ENCODE measurements at places on chromosomes 5 and 9. TPM values are rescaled to one million over a fixed set of nuclear protein-coding genes. Genes with fewer than 3 reads are reported as not detected.

GRCh38 chr9:116190637-116191396 is 37.2 kb downstream of the PAPPA start:
- no peaks in the 10 kb centered on the region for H3K27me3 ChIP-seq
- peak; percentile 91 for DNase-seq
- H3K27ac ChIP-seq = peak overlapping the region; percentile 81
- peaks cover 30% of the 10 kb centered on the region for H3K36me3 ChIP-seq
- H3K4me3 ChIP-seq = no peak overlapping the region

GRCh38 chr5:113336975-113337374 is 97.8 kb downstream of the TSSK1B start:
- no peak overlapping the region for H3K27ac ChIP-seq
- no peaks in the 10 kb centered on the region for H3K4me1 ChIP-seq
- H3K4me3 ChIP-seq = no peak overlapping the region
- peak; percentile 78 for DNase-seq
- H3K36me3 ChIP-seq = no peaks in the 10 kb centered on the region

- H3K36me3 ChIP-seq = no peaks in the 10 kb centered on the region
- DNase-seq = peak; percentile 31
Measured at GRCh38 chr9:36029202-36029601, 7.5 kb upstream of the RECK start.

DNA sequence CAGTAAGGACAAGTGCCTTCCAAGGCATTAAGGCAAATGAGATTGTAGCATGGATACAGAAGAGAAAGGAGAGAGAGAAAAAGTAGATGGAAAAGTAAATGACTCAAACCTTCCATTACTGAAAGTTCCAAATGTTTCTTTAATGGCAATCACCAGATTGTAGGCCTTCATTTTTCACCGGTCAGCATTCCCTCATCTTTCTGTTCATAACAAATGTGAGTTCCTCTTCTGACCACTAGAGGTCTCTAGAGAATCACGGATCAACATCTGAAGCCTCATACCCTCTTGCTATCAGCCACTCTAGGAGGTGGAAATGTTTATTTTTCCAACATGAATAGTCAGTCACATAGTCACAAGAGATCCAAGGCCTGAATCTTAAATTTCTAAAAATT is 73.6 kb upstream of the RPS23 start:
- no peak overlapping the region for H3K4me3 ChIP-seq
- peaks cover 57% of the 10 kb centered on the region for H3K4me1 ChIP-seq
- DNase-seq = peak; percentile 83
- H3K36me3 ChIP-seq = no peaks in the 10 kb centered on the region

GRCh38 chr5:17378346-17378997 is 119.6 kb upstream of the TAF11L2 start:
- H3K27me3 ChIP-seq = no peaks in the 10 kb centered on the region
- no peak overlapping the region for H3K4me3 ChIP-seq
- H3K36me3 ChIP-seq = no peaks in the 10 kb centered on the region
- DNase-seq = peak; percentile 45
- H3K4me1 ChIP-seq = peaks cover 30% of the 10 kb centered on the region
- H3K27ac ChIP-seq = no peak overlapping the region

DNA sequence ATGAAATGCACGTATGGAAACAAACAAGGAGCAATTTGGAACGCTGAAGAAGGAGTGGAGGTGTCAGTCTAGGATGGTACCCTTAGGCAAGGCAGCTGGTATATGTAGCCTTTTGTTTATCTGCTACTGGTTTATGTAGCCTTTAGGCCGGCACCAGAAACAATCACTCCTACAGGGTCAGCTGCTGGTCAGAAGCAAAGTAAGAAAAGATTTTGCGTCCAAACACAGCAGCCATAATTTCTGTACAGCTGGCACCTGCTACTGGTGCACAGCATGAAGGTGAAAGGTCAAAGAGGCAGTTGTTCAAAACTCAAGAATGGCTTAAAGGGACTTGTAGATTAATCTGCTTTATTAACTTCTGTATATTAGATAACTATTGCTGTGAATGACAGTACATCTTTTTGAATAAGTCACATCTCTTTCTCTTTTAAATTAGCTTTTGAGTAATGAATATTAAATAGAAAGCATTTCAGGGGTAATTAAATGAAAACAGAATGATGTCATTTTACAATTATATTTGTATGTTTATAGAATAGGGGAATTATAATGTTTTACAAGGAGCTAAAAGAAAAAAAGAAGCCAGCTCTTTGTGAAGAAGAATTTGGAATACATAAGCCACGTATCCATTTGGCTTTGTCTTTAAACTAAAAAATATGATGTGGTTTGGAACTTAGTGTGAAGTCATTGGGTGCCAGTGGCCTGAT is 33.1 kb upstream of the TLX3 start:
- no peak for DNase-seq
- peaks cover 20% of the 10 kb centered on the region for H3K4me1 ChIP-seq
- no peaks in the 10 kb centered on the region for H3K27me3 ChIP-seq
- no peak overlapping the region for H3K27ac ChIP-seq

GRCh38 chr9:33393581-33393980 is 8.8 kb downstream of the AQP7 start:
- H3K4me3 ChIP-seq = no peak overlapping the region
- DNase-seq = no peak
- H3K4me1 ChIP-seq = peaks cover 12% of the 10 kb centered on the region
- no peaks in the 10 kb centered on the region for H3K27me3 ChIP-seq

DNA sequence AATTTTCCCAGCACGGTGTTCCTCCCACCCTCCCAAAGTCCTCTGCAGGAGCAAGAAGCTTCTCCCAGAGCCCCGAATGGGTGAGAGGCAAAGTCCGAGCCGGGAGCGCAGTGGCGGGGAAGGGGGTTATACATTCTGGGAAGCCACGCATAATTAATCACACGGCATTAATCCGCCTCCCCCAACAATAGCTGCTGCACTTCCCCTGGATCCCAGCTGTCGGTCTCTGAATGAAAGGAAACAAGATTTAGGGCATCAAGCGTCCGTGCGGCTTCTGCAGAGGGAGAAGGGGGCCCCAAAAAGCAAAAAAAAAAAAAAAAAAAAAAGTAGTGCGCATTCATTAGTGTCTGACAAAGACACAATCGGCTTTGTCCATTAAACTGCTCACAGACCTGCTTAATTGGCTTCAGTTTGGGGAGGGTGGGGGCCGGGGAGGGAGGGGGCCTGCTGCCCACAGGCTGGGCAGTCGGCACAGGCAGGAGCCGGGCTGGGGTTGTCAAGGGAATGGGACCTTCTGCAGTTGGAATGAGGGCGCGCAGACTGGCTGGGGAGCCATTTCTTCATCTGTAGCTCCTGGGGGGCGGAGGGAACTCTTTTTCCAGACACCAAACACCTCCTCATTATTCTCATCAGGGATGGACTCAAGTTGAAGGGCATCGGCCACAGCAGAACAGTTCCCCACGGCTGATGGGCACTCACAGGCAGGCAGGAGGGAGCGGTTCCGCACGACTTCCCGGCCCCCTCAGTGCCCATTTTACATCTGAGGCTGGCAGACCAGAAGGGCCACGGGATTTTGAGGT is 3.4 kb downstream of the NOTCH1 start:
- DNase-seq = no peak
- no peaks in the 10 kb centered on the region for H3K36me3 ChIP-seq
- H3K4me3 ChIP-seq = no peak overlapping the region

- H3K4me3 ChIP-seq = no peak overlapping the region
- H3K27ac ChIP-seq = no peak overlapping the region
- DNase-seq = no peak
- H3K27me3 ChIP-seq = no peaks in the 10 kb centered on the region
- no peaks in the 10 kb centered on the region for H3K36me3 ChIP-seq
- H3K4me1 ChIP-seq = peaks cover 25% of the 10 kb centered on the region
Measured at GRCh38 chr5:38780316-38780715, 65.5 kb upstream of the OSMR start.

DNA sequence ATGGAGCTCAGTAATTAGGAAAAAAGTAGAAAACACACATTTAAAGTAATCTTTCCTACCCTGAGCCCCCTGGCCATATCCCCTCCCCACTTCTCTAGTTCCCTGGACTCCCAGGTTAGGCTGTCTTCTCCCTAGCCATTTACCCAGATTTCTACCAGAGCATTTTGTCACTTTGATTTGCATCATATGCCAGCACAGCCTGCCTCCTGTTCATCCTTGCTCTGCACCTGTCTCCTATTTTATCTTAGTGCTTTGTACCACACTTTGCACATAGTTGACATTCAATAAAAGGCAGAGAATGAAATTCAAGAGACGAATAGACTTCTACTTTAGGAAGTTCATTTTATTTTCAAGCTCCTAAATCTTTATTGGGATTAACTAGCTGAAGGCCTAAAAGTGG is 344.5 kb downstream of the EBF1 start:
- H3K4me3 ChIP-seq = no peak overlapping the region
- H3K36me3 ChIP-seq = no peaks in the 10 kb centered on the region
- H3K4me1 ChIP-seq = peaks cover 77% of the 10 kb centered on the region
- peak overlapping the region; percentile 76 for H3K27ac ChIP-seq
- no peak for DNase-seq
- H3K27me3 ChIP-seq = no peaks in the 10 kb centered on the region

GRCh38 chr9:114777821-114778609 is 27.8 kb downstream of the TNFSF15 start:
- DNase-seq = peak; percentile 28
- 0 out of 2 replicates have a peak, but pooled peaks cover 6% of the 10 kb centered on the region for H3K27me3 ChIP-seq
- H3K4me1 ChIP-seq = peaks cover 11% of the 10 kb centered on the region
- no peak overlapping the region for H3K4me3 ChIP-seq
- H3K27ac ChIP-seq = no peak overlapping the region

GRCh38 chr9:131837316-131837715 is 97.4 kb upstream of the RAPGEF1 start:
- H3K4me3 ChIP-seq = no peak overlapping the region
- no peak overlapping the region for H3K27ac ChIP-seq
- DNase-seq = peak; percentile 8

FSD1L gene
- total RNA-seq = 2.7 TPM

C5orf58 gene
- not detected for total RNA-seq

PRSS3 gene
- total RNA-seq = 30.7 TPM

DNA sequence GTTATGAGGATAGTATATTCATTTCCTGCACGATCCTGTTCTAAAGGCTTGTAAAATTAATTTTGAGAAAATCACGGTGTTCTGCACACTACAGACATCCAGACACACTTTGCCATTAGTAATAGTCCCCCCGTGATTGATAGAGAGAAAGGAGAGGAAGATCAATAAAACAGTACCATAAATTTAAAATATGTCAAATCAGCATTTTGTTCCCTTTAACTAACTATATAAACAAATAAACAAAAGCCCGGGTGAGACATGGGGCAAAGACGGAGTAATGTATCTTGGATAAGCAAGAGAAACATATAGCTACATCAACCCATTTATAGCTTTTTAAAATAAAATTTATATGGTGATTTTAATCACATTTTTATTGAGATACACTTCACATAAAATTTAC is 10.6 kb upstream of the CER1 start:
- no peaks in the 10 kb centered on the region for H3K36me3 ChIP-seq
- no peaks in the 10 kb centered on the region for H3K27me3 ChIP-seq
- H3K27ac ChIP-seq = no peak overlapping the region
- DNase-seq = no peak
- no peaks in the 10 kb centered on the region for H3K4me1 ChIP-seq

DNA sequence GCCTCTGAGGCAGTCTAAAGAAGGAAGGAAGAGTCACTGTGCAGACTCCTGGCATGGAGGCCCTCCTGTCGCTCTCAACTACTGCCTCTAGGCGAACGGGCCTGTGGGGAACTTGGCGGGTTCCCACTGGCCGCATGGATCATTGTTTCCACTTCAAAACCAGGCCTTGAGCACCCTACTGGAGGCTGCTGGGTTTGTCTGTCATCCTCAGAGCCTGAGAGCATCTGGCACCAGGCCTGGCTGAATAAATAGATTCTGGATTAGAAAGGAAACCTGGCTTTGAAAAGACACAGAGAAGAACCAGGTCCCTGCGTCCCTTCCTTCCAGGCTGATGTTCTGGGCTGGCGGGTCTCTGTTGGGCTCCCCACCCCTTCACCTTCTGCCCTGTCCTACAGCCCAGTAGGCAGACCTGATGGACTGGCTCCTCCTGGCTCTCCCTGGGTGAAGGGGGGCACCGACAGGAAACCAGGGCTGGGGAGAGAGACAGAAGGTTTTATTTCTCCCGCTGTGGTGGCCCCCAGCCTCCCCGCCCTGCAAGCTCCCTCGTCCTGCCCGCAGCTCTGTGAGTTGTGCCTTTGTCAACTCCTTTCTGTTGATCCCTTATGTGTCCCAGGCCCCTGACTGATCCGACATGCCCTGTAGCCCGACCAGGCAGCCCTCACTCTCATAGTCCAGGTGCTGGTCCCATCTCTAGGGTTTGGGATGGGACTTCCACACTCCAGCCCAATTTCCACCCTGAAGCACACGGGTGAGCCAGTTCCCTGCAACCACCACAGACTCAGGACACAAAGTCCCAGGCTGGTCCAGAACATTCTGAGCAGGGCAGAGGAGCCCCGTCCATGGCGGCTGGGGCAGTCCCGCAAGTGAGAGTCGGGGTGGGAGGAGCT is 50.1 kb downstream of the ADAMTS2 start:
- H3K4me3 ChIP-seq = no peak overlapping the region
- peak; percentile 92 for DNase-seq
- no peaks in the 10 kb centered on the region for H3K36me3 ChIP-seq
- H3K4me1 ChIP-seq = peaks cover 30% of the 10 kb centered on the region
- H3K27ac ChIP-seq = peak overlapping the region; percentile 76
- H3K27me3 ChIP-seq = no peaks in the 10 kb centered on the region

DNA sequence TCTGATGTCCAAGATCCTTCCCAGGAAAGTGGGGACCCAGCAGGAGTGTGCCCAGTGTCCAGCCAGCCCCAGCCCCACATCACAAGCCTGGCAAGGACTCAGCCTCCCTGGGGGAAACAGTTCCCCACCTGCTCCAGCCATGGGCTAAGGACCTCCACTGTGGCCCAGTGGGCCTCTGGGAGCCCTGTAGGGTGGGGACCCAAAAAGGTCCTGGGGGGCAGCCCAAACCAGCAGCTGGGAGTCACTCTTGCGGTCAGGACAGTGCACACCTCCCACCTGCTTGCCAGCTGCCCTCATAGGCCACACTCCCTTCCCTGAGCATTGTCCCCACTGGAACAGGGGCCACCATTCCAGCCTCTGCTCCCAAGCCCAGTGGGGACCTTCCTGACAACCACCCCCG is 1.7 kb downstream of the ABCA2 start:
- H3K4me3 ChIP-seq = no peak overlapping the region
- DNase-seq = no peak
- no peaks in the 10 kb centered on the region for H3K27me3 ChIP-seq
- no peaks in the 10 kb centered on the region for H3K4me1 ChIP-seq

LTC4S gene
- 3.7 TPM for total RNA-seq

ALDH1A1 gene
- total RNA-seq = not detected

TMC1 gene
- not detected for total RNA-seq

NTNG2 gene
- 2.5 TPM for total RNA-seq

EQTN gene
- total RNA-seq = not detected

TSLP gene
- total RNA-seq = not detected
